NCI-H748 treated with DMSO at 0.1 percent for 48 hours (cell line): ENCODE measurements at places on chromosomes 16 and 17.

- DNase-seq: no peak
Observed at GRCh38 chr17:80510772-80511171, 33.9 kb upstream of the RPTOR start.

DNA sequence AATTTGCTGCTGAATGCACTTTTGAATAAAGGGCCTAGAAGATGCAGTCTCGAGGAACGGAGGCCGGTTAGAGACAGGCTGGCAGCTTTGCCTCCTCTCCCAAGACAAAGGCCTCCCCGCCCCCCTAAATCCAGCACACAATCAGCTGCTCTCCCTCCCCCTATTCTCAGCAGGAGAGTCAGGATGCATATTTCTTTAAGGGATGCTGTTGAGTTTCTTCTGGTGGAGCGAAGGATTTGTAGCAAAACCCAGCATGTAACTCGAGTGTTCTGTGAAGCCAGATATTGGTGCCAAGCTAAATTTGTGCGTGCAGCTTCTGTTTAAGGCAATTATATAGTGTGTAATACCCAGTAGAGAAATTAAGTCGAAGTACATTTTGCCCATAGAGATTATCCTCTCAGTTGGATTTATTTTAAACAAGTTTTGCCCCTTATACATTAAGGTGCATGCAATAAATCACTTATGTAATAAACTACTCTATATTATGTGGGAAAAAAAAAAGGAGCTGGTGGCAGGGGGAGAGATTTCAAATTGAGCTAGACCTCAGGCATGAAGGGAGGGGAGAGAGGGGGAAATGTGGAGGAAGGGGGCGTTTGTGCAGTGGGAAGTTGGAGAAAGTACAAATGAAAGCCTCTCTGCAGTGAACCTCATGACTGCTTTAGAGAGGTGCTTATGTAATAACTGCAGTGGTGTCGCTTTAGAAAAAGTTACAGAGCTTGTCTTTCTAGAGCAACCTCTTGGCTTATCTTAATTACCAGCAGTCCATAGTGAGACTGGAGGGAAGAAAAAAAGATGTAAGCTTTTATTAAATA is 599.2 kb downstream of the MAF start:
- DNase-seq: no peak

DNA sequence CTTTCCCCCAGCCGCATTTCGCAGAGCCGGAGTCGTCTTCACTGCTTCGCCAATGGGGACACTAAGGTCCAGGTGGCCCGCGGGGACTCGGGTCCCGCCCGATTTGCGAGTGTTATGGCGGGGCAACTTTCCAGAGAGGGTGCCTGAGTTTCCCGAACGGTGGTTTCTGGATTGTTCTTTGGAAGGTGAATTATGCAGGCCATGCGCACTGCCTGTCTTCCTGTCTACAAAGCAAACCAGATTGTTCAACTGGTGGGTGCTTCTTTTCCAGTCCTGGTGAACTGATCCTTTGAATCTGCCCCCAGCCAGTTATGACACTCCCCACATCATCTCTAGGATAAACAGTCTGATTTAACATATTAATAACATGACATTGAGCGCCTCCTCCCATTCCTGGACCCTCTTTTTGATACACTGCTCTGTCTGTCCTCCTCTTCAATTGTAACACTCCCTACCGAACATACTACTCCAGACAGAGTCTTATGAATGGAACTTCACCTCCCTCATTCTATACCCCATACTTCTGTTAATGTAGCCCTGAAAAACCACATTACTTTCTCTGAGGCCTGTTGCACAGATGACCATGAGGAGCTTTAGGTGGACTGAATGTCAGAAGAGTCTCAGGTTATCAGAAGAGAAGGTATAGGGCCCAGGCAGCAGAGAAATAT is 159.0 kb downstream of the RAB11FIP4 start:
- DNase-seq: peak; percentile 62

DNA sequence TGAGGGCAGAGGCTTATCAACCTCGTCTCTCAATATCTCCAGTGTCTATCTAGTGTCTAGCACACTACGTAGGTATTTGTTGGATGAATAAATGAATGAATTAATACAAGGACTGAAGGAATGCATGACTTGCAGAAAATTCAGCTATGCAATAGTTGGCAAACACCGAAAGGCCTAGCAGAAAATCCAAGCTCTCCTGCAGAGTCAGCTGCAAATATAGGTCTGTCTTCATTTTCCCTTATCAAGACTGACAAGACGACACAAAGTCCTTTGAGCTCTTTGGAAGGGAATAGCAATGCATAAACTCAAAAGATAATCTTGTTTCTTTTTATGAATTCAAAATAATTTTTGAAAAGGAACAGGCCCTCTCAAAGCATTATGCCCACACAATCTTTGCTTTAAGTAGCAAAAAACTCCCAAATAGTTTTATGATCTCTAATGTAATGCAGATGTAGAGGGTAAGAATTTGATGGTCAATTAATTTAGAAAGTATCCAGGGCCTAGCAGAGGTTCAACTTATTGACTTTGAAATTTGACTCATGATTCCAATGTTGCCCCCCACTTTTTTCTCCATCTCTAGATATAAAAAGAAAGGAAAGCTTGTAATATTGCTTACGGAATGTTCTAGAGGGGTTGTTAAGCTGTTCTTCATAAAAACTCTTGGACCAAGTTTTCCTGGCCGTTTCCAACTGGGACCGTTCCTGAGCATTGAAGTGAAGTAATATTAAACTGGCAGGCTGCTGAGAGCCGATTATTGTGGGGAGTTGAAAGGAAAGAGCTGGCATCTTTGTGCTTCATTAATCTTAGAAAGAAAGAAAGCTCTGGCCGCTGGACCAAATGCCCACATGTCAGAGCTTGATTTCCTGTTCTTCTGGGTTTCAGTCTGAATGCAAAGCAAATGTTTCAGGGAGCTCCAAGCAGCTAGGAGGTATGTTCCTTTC is 227.3 kb downstream of the HS3ST3A1 start:
- no peak for DNase-seq

GRCh38 chr16:7390974-7391373 is 58.3 kb downstream of the RBFOX1 start:
- no peak for DNase-seq

DNA sequence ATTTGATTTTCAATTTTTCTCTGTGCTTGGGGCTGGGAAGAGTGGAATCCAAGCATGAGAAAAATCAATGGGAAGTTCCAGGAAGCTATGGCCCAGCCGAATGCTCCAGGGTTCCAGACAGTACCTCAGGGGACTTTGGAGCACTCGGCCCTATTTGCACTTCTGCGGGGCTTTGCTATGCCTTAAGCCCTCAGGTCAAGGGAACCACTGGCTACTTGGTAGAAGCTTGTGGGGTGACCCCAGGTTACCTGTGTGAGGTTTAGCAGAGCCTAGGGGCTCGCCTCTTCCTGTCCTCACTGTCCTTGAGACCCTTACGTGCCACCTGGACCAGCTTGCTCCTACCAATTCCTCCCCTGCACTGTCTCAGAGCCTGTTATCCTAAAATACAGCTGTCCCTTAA is 121.3 kb downstream of the MGAT5B start:
- DNase-seq: no peak

GRCh38 chr17:77613218-77613617 is 345.3 kb upstream of the TNRC6C start:
- DNase-seq: no peak

DNA sequence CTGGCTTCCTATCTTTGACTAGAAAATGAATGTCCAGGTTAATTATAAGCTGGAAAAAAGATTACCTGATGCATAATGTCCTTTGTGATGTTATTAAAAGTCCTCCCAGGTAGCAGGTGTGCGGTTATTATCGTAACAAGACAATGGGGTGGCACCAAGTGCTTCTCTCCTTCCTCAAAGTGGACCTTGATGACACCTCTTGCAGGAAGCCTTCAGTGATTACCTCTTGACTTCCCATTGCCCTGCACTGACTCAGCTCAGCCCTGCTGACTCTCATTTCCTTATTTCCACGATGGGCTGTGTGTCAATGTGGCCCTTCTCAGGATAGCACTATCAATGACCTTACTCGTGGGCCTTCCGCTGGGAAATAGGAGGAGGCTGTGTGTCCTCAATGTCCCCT is 477.4 kb upstream of the CCL2 start:
- DNase-seq: no peak

GRCh38 chr16:85528528-85529387 is 84.4 kb upstream of the GSE1 start:
- DNase-seq: no peak

- no peak for DNase-seq
Observed at GRCh38 chr17:60314423-60314822, 77.5 kb downstream of the USP32 start.

DNA sequence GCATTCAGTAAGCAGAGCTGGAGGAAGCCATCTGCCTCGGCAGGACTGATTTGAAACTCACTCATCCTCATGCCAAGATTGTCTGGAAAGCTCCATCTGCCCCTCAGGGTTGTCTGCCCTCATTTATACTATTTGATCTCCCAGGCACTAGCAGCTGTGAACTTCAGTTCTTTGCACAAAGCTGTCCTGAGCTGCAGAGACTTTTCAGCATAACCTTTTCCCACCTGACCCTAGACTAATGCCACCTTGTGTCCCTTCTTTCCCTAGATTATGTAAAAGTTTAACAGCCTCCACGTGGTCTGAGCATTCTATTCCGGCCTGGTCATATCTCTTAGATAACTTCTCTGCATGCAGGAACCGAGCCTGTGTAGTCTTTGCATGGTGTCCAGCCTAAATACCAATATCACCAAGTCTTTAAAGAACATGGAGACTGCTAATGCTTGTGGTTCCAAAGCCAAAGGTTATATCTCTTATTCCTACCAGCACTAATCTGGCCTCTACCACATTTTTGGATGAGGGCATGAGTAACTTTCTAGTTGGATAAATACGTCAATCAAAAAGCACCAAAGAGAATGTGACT is 29.1 kb downstream of the STAT5A start:
- DNase-seq: no peak

DNA sequence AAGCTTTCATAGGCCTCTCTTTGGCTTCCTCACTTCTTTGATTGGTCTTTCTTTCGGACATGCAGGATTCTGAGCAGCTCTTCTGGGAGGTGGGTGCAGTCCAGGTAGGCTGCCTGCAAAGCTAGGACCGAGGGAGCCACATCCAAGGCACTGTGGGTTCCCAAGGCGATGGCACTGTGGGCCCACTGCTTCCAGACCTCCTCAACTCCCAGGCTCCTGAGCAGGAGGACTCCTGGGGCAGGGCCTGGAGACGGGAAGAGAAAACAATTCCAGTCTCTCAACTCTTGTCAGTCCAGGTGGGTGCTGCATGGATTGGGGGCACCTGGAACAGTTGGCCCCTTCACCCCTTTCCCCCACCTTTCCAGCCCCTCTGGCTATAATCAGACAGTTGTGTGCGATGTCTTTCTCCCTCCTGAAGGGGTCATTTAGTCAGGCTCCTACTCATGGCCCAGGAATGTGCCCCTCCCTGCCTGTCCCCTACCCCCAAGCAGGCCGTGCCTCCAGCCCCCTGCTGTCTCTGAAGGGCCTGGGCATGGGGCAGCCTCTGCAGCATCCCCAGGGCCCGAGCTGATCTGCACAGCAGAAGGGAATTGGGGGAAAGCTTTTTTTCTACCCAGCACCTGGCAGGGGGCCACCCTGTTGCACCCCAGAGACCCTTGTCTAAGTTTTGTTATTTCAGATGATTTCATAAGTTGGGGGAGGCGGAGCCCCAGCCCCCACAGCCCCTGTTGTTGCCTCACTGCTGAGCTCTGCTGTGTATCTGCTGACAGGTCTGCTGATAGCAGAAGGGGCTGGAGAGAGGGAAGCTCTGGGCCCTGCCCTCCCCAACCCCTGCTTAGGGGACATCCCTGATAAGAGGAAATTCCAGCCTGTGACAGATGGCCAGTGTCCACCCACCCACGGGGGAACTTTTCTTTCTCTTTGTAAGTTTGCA is 330.3 kb downstream of the SEC14L1 start:
- no peak for DNase-seq

DNA sequence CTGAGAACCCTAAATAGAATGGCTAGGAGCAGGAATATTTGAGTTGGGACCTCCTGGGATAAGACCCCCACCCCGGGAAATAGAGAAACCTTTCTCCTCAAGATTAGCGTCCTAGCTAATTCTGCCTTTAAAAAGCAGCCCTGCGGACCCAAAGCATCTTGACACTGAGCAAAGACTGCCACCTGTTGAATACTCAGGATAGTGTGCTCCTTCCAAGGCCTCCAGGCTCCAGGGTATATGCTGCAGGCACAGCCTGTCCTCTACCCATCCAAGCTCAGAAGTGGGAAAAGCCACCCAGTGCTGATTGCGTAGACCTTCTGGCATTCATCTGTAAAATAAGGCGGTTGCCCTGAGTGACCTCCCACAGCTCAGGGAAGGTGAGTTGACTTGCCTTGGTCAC is 456.2 kb upstream of the DYNLRB2 start:
- DNase-seq: peak; percentile 21

- no peak for DNase-seq
Observed at GRCh38 chr17:36197387-36197703, 787 bp upstream of the CCL3L1 start.

GRCh38 chr16:4685776-4686496 is 7.4 kb upstream of the NUDT16L1 start:
- no peak for DNase-seq

GRCh38 chr16:49464877-49465504 is 91.4 kb downstream of the C16orf78 start:
- no peak for DNase-seq

- no peak for DNase-seq
Observed at GRCh38 chr16:80356365-80356764, 184.4 kb upstream of the DYNLRB2 start.

DNA sequence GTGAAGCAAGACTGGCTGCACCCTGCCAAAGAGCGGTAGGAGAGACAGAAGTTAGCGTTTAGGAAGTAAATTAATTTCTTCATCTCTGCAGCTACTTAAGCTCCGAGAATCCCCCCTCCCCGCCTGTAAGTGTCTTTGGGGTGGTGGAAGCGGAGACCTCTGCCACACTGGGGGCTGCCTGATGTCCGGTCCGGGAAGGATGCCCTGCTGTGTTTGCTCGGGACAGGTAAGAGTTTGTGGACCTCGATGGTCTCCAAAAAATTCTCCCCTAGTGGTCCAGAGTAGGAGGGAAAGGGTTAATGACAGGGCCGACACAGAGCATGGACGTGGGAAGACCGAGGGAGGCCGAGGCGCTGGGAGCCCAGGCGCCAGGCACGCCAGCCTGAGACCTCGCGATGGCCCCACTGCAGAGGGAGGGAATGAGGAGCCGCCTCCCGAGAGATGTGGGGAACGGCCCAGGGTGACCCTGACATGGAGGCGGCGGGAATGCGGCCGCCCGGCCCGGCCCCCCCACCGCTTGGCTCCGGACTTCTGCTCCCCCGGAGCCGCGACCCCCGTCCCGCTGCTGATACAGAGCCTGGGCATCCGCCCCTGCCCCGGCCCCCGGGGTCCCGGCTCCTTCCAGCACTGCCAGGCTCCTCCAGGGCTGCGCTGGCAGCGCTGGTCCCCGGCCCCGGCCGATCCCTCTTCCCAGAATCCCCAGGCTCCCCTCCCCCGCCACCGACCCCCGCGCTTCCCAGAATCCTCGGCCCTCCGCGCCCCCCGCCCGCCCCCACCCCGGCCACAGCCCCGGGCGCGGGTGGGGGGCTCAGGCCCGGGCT is 680 bp downstream of the ZNF629 start:
- no peak for DNase-seq

DNA sequence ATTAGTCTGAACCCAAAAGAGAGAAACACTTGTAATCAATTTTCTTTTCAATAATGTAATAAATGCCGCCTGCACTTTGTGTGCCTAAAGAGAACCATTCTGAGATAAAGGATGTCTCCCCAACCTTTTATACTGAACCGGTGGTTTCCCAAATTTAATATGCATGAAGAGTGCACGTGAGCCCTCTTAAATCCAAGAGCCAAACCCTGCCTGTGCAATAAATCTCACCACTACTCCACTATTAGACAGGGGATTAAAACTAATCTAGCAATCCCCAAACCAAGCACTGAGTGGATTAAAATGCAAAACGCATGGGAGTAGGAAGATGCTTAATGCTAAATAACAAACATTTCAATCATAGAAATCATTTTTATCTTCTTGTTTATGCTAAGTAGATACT is 351.0 kb upstream of the PSMD7 start:
- no peak for DNase-seq
